Effector CD8-positive, alpha-beta T cell (primary cell): ENCODE measurements at places on chromosomes 12 and 14.

DNA sequence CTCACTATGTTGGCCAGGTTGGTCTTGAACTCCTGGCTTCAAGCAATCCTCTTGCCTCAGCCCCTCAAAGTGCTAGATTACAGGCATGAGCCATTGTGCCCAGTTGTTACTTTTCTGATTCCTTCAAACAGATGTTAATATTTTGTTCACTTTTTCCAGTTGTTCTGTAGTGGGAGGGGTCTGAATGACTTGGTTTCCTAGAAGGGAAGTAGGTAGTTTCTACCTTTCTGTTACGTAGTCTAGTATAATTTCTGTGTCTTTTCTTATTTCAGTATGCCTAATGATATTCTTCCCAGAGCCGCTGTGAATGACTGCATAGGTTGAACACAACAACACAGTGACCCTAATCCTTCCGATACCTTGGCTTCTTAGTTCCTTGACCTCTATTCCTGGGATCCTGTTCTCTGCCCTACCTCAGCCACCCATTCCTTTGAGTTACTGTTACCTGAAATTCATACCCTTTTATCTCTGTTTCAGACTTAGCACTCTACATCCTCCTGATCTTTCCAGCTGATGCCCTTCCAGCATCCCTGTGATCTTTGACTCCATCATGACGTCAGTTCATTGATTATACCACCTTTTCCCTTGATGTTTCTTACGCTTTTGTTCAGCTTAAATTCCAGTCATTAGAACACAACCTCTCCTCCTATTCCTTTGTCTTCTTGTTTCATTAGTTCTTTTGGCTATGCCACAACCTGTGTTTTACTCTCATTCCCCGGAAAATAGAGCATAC, 33.3 kb downstream of the RCOR1 start:
- DNase-seq, result no peak

DNA sequence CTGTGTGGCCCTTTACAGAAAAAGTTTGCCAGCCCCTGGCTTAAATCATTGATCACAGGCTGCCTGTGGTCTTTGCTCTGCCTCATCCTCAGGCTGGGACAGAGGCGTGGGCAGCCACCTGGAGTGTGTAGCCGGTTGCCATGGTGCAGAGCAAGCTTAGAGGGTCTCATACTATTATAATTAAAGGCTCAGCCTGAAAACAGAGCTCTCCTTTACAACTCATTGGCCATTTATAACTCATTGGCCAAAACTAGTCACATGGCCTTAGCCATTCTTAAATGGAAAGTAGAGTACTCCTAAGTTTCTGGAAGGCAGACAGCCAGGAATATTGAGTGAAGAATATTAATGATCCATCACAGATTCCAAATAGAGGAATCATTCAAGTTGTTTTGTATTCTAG, 3.0 kb downstream of the HSP90B1 start:
- DNase-seq, result no peak

GRCh38 chr12:112936264-112936663, 2.0 kb upstream of the OAS3 start:
- no peak for DNase-seq

DNA sequence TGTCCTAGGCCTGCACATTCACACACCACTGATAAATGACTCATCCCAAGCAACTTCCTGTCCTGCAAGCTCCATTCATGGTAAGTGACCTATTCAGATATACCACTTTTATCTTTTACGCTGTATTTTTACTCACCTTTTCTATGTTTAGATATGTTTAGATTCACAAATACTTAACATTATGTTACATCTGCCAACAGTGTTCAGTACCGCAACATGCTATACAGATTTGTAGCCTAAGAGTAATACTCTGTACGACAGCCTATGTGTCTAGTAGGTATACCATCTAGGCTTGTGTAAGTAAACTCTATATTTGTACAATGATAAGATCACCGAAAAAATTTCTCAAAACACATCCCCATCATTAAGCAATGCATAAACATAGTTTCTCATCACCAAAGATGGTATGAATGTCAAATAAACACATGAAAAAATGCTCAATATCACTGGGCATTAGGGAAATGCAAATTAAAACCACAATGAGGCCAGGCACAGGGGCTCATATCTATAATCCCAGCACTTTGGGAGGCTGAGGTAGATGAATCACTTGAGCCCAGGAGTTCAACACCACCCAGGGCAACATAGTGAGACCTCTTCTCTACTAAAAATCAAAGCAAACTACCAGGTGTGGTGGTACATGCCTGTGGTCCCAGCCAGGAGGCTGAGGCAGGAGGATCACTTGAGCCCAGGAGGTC, 20.7 kb downstream of the ATXN2 start:
- no peak for DNase-seq

DNA sequence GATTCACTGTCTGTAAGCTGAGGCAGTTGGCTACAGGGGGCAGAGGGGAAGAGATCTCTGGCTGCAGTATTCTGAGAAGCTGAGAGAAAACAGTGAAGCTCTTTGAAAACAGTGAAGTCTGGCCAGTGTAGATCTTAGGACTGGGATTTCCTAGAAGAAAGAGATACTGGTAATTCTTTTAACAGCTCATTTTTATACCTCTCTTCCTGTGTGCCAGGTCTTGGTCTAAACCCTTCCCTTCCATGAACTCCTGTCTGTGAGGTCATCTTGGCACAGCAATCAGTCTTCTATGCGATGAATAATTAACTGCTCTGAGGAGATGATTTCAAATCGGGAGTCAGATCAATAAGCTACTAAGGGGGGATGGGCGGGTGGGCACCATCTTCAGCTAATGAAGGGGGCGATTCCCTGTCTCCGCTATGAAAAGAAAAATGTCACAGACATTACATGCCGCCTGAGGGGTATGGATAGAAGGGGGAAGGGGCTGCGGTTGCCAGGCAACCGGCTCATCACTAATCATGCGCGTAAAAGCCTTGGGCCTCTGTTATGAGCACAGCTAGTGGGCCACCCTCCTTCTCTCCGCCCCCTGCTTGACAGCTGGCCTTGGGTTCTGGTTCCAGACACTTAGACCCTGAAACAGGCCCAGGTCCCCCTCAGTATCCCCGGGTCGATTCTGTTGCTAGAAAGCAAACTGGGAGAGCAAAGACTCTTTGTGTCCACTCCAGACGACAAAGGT, 75.3 kb upstream of the CEP83 start:
- no peak for DNase-seq

DNA sequence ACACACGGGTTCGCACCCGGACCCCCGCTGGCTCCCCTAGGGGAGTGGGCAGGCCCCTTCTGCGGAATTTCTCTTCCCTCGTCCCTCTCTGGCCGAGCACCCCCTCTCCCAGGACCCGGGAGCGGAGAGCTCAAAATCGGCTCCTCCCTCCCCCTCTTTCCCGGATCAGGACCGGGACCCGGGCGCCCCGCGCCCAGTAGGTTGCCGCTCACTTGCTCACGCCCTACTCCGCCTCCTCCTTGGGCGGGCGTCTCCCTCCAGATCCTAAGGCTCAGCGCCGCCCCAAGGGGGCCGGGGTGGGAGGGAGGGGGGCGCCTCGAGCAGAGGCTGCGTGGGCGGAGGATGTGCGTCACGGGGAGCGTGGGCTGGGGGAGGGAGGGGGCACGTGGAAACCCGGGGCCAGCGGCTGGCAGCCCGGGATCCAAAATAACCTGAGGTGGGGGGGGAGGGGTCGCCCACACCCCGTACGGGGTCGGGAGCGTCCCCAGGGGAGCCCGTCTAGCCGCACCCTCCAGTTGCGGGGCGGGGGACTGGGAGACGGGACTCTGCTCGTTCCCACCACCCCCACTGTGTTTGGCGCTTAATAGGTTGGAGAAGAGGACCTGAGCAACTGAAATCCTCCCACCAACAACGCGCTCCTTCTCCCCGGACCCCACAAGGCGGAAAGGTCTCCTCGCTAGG, 1.8 kb upstream of the NAB2 start:
- DNase-seq, result peak; percentile 92

- DNase-seq, result no peak
These were observed 20.7 kb downstream of the HELB start for GRCh38 chr12:66323017-66323416.

DNA sequence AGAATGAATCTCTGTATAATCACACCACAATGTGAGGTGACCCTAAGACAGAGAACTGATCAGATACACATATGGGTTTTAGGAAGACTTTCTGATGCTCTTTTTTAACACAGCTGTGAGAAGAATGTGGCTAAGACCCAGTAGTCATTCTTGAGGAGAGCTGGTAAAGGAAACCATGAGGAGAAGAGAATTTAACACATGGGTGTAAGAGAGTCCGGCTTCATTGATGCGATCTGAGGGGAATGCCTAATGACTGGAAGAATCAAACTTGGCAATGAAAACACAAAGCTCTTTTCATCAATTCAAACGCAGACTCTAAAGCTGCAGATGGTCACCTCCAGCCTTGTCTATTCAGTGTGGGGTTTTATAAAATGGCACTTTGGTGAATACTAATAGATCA, 79.3 kb downstream of the FOXA1 start:
- DNase-seq, result no peak

DNA sequence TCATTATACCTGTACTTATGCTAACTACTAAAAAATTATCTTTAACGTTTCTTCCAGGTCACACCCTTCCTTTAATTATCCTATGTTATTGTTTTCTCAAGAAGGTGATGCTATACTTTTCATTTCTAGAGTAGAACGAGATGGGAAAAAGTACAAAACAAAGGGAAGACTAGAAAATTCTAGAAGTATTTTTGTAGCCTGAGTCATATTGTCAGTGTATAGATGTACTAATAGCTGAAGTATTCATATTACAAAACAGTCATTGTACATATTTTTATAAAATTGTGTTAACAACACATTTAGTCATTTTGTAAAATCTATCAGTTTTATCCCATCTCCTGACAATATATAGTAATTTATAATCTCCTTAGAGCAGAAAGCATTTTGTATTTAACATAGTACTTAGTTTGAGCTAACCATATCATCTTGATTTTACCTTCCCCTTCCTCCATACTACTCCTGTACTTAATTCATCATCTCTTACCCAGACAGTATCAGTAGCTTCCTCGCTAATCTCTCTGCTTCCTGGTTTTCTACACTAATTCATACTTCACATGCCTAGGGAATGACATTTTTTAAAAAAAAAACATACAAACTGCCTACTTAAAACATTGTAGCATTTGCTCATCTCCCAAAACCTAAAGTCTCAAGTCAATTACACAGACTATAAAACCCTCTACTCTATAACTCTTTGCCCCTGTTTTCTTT, 920.9 kb downstream of the RPS29 start:
- no peak for DNase-seq

- no peak for DNase-seq
These were observed 1.3 kb downstream of the CAMKK2 start for GRCh38 chr12:121295116-121295745.

- no peak for DNase-seq
These were observed 25.0 kb downstream of the DACT1 start for GRCh38 chr14:58662759-58663158.
